ENCODE measurements at places on chromosomes 5 and 9.

GRCh38 chr9:21677834-21678233, 124.6 kb upstream of the MTAP start:
- no peak for DNase-seq

GRCh38 chr5:72654231-72654630, 147.0 kb upstream of the ZNF366 start:
- DNase-seq: no peak

- no peak for DNase-seq
Measured at GRCh38 chr9:37679649-37680402, 29.1 kb downstream of the FRMPD1 start.

- DNase-seq: no peak
Measured at GRCh38 chr5:31023105-31023504, 170.4 kb upstream of the CDH6 start.

- DNase-seq: no peak
Measured at GRCh38 chr5:120539471-120539870, 75.4 kb downstream of the PRR16 start.

DNA sequence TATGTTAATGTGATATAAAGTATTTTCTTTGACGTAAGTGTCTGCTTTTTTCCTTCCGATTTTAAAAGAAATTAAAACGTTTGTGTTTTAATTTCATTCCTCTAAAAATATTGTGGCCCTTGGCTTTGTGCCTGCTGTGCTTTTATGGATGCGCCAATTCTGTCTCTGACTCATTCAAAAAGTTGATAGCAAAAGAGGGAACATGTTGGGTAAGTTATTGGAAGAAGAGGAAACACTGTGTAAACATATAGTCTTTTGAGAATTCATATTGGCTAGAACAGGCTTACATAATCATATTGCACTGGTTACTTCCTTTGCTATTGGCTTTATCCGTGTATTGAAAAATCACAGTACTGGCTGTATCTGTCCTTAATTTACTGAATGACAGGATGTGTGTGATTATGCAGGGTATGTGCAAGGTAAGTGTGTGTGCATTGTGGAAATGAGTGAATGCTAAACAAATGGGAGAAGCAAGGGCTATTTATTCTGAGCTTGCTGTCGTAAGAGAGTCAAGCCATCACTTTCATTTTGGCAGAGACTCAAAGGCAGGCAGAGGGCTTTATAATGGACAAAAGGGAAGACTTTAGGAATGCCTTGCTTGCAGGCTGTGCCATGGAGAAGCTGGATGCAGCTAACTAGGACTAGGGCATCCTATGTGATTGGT, 67.8 kb downstream of the SGCD start:
- DNase-seq: no peak

DNA sequence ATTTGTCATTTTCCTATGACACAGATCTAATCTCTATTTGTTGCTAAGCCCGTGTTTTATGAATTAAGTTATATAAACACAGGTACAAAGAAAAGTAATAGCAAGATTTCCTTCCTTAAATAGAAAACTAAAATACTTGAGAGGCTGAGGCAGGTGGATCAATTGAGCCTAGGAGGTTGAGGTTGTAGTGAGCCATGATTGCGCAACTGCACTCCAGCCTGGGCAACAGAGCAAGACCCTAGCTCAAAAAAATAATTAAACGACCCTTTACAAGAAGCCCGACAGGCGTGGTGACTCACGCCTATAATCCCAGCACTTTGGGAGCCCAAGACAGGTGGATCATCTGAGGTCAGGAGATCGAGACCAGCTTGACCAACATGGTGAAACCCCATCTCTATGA, 36.8 kb downstream of the FAM169A start:
- no peak for DNase-seq

GRCh38 chr5:7902201-7902600, 33.3 kb downstream of the MTRR start:
- DNase-seq: no peak

- no peak for DNase-seq
Measured at GRCh38 chr5:66223637-66224036, 79.5 kb downstream of the SREK1 start.

- DNase-seq: no peak
Measured at GRCh38 chr9:98869866-98870265, 62.4 kb downstream of the GALNT12 start.

- DNase-seq: no peak
Measured at GRCh38 chr5:76683816-76684731, 31.9 kb upstream of the F2R start.

- no peak for DNase-seq
Measured at GRCh38 chr9:70539001-70539400, 124.5 kb upstream of the KLF9 start.

DNA sequence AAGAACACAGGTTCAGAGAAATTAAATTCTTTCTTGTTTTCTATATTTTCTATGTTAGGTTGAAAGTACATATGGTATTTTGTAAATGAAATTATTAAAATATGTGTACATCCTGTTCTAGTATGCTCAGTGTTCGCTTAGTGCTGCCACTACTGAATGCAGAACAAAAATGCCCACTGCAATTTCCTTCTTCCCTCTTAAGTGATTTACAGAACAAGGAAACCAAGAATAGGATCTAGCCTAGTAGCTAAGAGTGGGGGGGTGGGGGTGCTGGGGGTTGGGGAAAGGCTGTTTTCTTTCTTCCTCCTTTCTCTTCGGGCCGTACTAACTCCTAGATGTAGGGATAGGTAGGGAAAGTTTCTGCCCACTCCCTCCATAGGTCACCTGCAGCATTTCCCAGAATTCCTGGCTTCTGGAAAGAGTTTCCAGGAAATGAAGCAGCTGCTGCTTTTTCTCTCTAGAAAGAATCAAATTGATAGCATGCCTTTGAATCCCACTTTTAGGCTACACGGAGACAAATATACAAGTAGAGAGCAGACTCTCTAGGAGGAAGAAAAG, 15.7 kb downstream of the SPATA9 start:
- no peak for DNase-seq

DNA sequence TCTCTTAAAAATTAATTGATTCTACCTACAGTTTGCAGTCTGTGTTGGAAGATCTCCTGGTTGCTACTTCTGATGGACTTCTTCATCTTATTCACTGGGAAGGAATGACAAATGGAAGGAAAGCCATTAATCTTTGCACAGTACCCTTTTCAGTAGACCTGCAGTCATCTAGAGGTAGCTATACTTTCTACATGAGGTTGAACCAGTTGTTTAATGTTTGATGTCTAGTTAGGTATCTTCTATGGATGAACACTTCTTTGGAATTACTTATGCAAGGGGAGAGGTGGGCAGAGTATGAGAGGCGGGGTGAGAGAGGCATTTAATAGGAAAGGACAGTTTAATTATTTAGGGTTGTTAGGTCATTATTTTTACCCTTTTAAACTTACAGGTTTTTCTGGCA, 91.2 kb downstream of the RIC1 start:
- no peak for DNase-seq

- DNase-seq: no peak
Measured at GRCh38 chr5:178535299-178536175, 54.7 kb downstream of the COL23A1 start.

DNA sequence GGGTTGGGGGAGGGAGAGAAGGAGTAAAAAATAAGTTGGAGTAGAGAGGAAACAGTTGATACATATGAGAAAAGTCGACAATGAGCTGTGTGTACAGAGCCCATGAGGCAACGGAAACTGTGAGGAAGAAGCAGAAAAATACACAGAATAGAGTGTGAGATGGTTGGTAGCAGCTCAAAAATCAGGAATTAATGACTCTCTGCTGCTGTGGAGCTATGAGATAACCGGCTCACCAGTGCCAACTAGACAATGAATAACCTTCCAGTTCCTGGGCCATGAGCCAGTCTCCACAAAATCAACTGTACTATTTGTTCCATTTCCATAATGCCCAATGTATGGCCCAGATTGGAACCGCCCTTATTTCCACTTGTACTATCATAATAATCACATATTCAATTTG, 53.1 kb upstream of the NREP start:
- DNase-seq: no peak

- no peak for DNase-seq
Measured at GRCh38 chr9:27428551-27428950, 95.5 kb upstream of the IFNK start.

GRCh38 chr5:68714810-68715209, 379.0 kb upstream of the SLC30A5 start:
- no peak for DNase-seq

DNA sequence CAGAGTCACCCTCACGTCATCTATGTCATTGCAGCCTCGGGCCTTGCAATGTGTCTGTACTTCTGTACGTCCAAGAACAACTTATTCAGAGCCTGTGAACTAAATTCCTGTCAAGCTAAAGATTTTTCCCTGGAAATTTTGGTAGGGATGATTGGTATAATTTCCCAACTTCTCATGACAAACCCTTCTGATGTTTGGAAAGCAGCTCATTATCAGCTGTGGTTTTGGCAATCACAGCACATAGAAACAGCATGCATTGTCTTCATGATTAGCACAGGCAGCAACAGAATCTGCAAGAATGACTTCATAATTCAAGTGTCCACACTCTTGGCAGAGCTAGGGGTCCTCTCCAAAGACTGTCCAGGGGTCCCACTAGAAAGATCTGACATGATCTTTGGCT, 49.5 kb downstream of the APBA1 start:
- no peak for DNase-seq

GRCh38 chr5:137822158-137822764, 45.4 kb upstream of the MYOT start:
- no peak for DNase-seq

DNA sequence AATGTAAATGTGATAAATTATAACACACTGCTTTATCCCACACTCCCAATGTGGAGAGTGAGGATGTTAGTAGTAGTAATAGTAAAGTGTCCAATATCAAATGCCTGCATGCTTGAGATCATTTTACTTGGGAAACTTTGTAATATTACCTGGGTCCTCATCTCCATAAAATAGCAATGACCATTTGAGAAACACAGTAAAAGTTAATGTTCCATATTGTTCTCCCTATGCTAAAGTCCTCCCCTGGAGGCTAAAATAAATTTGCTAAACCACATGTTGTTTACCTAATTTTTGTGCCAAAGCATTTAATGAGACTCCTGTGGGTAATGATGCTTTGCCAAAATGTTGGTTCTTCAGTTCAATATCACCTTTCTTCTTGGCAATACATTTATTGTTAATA, 291.2 kb downstream of the CDH10 start:
- no peak for DNase-seq

GRCh38 chr5:68766952-68767464, 326.8 kb upstream of the SLC30A5 start:
- no peak for DNase-seq

DNA sequence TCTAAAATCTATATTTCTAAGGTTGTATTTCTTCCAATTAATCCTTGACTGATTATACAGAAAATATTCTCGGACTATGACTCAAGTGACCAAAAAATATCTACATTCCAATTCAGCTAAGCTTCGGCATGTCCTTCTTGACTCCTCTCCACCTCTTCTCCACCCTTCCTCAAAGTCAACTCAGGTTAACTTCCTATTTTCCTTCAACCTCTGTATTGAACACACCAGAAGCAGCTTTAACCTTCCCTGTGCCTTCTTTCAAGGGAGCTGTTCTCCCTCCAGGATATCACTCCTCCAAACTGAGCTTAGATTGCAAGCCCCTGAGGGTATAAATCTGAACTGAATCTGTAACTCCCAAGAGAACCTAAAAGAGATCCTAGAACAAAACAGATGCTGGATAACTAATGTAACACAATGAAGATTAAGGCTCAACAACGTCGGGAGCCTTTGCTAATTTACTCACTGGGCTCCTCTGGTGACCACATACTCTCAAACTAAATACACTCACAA, 1.1 kb downstream of the SLCO4C1 start:
- DNase-seq: no peak

- DNase-seq: no peak
Measured at GRCh38 chr9:114083666-114084065, 5.6 kb upstream of the AMBP start.

DNA sequence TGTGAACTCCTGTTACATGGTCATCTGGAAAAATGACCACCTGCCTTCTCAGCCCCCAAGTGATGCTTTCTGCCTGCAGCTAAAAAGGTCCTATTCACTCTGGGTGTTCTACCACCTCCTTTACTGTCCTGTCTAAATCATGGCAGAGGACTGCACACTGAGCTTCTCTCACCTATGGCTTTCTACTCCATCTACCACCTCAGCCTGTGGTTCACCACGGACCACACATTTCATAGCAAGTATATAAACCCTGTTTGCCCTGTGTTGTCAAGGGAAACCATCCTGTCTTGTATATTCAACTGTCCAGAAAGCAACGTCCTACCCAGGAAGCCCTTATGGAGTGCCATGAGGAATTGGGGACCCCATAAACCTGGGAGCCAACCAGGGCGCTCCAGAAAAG, 167.4 kb upstream of the ITGA1 start:
- no peak for DNase-seq

Measured in stimulated activated CD8-positive, alpha-beta memory T cell treated with anti-CD3 and anti-CD28 coated beads, Interleukin-15, amount 100 ng/mL, for 1 hour (primary cell).